ENCODE measurements at places on chromosomes 6 and 20.

DNA sequence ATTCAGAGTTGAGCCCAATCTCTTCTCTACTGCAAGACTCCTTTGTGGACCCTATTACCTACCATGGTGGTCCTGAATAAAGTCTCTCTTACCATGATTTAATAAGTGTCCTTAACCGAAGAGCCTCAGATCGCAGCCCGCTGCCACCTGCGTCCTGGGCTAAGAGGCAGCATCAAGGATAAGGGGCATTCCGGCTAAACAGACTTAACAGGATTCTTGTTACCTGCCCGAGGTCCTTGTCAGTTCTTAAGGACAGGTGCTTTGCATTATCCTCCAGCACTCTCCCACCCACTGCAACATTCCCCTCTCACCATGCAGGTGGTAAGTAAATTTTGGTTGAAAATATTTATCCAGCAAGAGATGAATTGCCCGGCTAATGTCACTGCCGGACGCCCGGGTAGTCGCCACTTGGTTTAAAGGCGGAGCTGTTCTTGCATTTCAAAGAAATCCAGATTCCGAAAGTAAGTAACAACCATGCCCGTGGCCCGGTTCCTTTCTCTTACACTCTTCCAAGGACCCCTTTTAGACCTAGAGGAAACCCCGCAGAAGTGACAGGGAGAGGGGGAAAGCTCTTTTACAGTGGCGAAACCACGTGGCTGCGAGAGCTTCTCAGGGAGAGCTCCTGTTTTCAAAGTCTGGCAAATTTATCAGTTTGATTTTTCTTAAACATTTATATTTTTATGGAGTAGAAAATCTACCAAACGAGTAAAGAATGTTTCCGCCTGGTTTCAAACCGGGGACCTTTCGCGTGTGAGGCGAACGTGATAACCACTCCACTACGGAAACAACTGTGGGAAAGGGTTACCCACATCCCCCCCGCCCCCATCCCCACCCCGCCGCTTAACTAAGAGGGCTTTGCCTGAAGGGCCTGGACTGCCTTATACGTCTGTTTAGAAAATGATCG lies 41.9 kb upstream of the PRSS16 start:
- peak; percentile 78 for DNase-seq

DNA sequence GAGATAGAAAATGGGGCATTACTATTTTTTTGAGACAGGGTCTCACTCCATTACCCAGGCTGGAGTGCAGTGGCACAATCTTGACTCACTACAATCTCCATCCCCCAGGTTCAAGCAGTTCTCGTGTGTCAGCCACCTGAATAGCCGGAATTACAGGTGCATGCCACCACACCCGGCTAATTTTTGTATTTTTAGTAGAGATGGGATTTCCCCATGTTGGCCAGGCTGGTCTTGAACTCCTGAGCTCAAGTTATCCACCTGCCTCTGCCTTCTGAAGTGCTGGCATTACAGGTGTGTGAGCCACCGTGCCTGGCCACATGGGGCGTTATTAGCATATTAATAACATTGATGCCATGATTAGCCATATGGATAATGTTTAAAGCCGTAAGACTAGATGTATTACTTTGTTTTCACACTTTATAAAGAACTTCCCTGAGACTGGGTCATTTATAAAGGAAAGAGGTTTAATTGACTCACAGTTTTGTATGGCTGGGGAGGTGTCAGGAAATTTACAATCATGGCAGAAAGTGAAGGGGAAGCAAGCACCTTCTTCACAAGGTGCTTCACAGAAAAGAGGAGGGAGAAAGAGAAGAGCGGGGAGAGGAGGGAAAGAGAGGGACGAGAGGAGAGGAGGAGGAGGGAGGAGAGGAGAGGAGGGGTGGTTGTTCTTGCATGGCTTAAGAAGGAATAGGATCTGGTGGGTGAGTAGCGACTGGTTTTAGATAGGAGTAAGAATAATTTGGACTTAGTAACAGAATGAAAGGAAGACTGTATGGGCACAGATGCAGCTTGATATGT lies 51.9 kb downstream of the MYO6 start:
- DNase-seq = no peak

DNA sequence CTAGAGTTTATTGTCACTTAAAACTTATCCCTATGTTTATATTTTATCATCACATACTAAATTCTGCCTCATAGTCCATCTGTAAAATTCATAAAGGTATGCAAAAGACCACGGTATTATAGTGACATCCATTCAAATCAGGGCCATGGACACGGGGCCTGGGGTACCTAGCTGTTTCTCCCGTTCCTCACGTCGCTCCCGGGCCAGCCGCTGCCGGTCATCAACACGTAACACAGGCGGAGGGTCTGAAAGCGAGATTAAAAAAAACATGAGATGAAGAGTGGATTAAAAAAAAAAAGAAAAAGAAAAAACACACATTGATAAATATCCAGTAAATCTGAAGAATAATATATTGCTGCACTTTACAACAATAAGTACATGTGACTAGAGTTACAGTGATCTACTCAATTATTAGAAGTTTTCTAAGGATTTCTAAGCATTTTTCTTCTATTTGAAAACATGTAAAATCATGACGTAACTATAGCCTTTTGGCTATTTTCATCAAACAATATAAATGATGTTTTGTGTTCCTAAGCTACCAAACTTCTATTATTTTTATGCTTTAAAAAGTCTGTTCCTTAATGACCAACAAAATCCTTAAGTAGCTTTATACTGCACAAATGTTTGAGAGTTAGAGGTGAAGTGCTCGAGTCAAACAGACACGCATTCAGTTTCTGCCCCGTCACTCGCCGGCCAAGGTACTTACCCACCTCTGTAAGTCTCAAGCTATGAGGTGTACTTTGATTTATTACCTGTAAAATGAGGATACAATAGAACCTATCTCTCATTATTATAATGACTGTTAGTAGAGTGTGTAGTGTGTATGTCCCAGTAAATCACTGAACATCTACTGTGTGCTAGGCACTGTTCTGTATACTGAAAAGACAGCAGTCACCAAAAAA lies 122.1 kb upstream of the BCLAF1 start:
- no peak for DNase-seq

DNA sequence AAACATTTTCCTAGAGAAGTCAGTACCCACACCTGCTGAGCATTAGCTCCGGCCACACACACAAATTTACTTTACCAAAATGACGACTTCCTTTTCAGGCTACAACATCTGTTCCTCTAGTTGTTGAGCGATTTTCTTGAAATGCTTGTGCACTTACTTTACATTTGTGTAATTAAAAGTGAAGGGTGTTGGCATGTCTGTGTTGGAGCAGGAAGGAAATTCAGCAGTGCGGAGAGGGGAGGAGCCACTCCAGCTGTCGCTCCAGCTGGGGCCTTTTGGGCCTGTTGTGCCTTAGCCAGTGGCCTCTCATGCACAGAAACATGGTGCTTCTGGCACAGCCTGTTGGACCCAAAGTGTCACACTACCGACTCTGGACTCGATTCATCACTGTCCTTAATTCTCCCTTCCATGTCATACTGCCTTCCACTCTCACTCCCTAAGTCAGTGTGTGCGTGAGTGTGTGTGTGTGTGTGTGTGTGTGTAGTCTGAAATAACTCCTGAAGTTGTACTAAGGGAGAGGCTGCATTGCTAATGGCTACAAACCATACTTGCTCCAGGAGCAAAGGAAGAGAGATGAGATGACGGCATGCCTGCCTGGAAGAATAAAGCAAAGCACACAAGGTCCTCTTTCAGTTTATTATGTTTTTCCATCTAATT lies 191.8 kb upstream of the ARG1 start:
- no peak for DNase-seq

- peak; percentile 40 for DNase-seq
Measured at GRCh38 chr6:6878887-6879585, 228.7 kb upstream of the RREB1 start.

DNA sequence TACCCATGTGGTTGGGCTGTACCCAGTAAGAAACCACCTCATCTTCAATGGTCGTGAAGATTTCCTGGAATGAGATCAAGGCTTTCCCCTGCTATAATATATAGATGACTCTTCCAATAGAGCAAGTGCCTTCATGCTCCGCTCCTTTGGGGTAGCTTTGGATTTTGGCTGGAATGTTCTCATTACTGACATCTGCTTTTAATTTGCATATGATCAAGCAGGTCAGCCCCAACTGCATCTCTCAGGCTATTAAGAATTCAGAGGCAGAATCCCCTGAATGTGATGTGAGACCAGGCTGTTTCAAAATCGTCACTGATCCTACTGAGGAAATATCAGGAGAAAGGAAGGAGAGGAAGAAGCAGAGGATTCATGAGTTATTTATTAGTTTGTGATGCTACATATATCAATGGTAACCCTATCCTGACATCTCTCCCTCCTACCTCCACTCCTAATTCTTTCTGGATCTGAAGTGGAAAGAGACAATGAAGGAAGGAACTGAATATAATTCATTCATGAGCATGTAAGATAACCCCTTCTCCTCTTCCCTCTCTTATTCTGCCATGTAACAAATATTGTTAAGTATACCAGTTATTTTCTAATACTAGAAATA lies 47.6 kb upstream of the FUCA2 start:
- DNase-seq = no peak
